ENCODE measurements at places on chromosomes 6 and 20. TPM values are rescaled to one million over a fixed set of nuclear protein-coding genes. Genes with fewer than 3 reads are reported as not detected.

The DAAM2 gene
- total RNA-seq, result not detected

The BCAS1 gene
- 0.37 TPM for total RNA-seq

The CALHM4 gene
- total RNA-seq, result not detected

The RIN2 gene
- 23.4 TPM for total RNA-seq

The SRSF12 gene
- total RNA-seq, result 2.4 TPM

The C6orf120 gene
- 12.0 TPM for total RNA-seq

The BTN1A1 gene
- not detected for total RNA-seq

The CLPSL1 gene
- total RNA-seq, result not detected

The CDSN gene
- total RNA-seq, result not detected

The SLC22A16 gene
- total RNA-seq, result not detected

The SLC25A27 gene
- 0.47 TPM for total RNA-seq

The GPLD1 gene
- 1.1 TPM for total RNA-seq

The OXT gene
- not detected for total RNA-seq

The EPHA7 gene
- 0.18 TPM for total RNA-seq

The OR2B6 gene
- 0.14 TPM for total RNA-seq

Data from A549 treated with GW870086 at 1 μM for 4 hours (cell line).